ENCODE measurements at places on chromosomes 7 and 10. TPM values are rescaled to one million over a fixed set of nuclear protein-coding genes. Genes with fewer than 3 reads are reported as not detected.

DNA sequence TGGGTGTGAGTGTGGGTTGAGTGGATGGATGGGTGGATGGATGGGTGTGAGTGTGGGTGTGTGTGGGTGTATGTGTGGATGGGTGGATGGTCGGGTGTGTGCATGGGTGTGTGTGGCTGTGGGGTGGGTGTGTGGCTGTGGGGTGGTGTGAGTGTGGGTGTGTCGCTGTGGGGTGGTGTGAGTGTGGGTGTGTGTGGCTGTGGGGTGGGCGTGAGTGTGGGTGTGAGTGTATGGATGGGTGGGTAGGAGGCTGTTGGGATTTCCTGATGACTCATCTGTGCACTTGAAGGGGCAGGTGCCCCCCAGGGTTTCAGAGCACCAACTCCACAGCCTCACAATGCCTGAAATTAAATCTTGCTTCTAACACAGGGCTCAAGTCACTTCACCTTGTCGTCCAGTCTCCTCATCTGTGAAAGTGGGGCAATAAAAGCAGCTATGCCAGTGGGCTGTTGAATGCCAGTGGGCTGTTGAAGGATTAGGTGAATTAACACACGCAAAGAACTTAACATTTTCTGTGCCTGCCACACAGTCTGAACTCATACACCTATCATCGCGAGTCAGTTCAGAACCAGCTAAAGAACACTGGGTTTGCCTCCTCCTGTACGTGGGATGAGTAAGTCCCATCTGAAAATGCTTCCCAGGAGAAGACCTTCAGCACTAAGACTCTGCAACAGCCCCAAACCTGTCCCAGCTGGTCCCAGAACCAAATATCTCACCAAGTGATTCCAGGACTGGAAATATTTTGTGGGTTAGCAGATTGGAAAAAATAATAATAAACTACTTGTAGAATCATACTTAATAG, 32.0 kb downstream of the SFMBT2 start:
- DNase-seq, result no peak

- no peak for DNase-seq
These were observed 106.6 kb upstream of the SHH start for GRCh38 chr7:155918720-155919390.

Gene ACTL6B
- not detected for total RNA-seq

Gene GPER1
- 2.9 TPM for total RNA-seq

Gene NET1
- 20.9 TPM for total RNA-seq

All from cardiac septum (tissue), 1 donor.